Prostate gland (tissue), 2 donors: ENCODE measurements at places on chromosomes 12 and 14. TPM values are rescaled to one million over a fixed set of nuclear protein-coding genes. Genes with fewer than 3 reads are reported as not detected.
A peak's percentile ranks its signal among the peaks of the same experiment; 100 is the strongest.

GARIN6 gene
- 1.1 TPM for total RNA-seq

DNA sequence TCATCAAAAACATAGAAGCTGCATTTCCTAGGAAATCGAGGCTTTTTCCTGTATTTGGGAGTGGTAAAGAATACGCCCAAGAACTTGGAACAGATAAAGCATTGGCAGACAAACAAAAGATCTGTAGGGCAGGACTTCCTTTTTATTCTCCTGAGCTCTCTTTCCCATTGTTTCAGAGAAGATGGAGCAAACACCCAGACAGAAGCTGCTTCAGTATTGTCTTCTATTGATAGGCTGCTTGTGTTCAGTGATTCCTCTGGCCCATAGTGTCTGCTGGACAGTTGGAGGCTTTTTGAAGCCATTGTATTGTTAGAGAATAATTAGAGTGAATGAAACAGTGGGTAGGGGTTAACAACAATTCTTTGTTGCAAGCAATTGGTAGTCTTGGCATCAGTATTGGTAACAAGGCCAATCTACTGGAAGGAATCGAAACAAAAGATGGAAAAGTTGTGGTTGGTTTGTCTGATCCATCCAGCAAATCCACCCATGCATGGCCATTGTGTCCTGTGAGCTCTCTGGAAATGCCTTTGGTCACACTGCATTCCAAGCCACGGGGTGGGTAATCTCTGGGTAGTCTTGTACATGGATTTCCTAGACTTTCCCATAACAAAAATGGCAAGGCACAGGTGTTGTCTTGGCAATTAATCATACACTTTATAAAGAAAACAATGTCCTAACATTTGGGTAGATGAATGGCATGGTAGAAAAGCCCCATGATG is 424.8 kb downstream of the RAD51B start:
- peak overlapping the region; percentile 76 for H3K27ac ChIP-seq
- H3K27me3 ChIP-seq: no peaks in the 10 kb centered on the region
- no peak for DNase-seq
- H3K36me3 ChIP-seq: no peaks in the 10 kb centered on the region
- H3K4me1 ChIP-seq: peaks cover 2% of the 10 kb centered on the region

GRCh38 chr14:99644723-99645544 is at the start of gene HHIPL1:
Gene HHIPL1, plus strand, starts transcription at chr14:99645129. Its CDS starts 79 bp downstream, at chr14:99645208.
- no peaks in the 10 kb centered on the region for H3K36me3 ChIP-seq
- H3K4me3 ChIP-seq: peak within 1 kb of the TSS; percentile 20
- DNase-seq: no peak

GRCh38 chr14:83197271-83197670 is 1663.6 kb upstream of the SEL1L start:
- no peaks in the 10 kb centered on the region for H3K4me1 ChIP-seq
- H3K36me3 ChIP-seq: no peaks in the 10 kb centered on the region
- H3K27ac ChIP-seq: no peak overlapping the region

CBLN3 gene
- total RNA-seq: 11.1 TPM

- H3K4me3 ChIP-seq: no peak overlapping the region
- H3K27me3 ChIP-seq: no peaks in the 10 kb centered on the region
- H3K27ac ChIP-seq: no peak overlapping the region
- H3K36me3 ChIP-seq: no peaks in the 10 kb centered on the region
- DNase-seq: peak; percentile 17
- H3K4me1 ChIP-seq: no peaks in the 10 kb centered on the region
Measured at GRCh38 chr12:54734196-54734950, 86.2 kb upstream of the DCD start.

ENDOU gene
- not detected for total RNA-seq
